ENCODE measurements at places on chromosomes 4 and X. TPM values are rescaled to one million over a fixed set of nuclear protein-coding genes. Genes with fewer than 3 reads are reported as not detected.

- DNase-seq = no peak
- H3K4me1 ChIP-seq = no peaks in the 10 kb centered on the region
- H3K4me3 ChIP-seq = no peak overlapping the region
Observed at GRCh38 chrX:129743821-129744220, 5.0 kb downstream of the XPNPEP2 start.

CLNK gene
- not detected for total RNA-seq

DNA sequence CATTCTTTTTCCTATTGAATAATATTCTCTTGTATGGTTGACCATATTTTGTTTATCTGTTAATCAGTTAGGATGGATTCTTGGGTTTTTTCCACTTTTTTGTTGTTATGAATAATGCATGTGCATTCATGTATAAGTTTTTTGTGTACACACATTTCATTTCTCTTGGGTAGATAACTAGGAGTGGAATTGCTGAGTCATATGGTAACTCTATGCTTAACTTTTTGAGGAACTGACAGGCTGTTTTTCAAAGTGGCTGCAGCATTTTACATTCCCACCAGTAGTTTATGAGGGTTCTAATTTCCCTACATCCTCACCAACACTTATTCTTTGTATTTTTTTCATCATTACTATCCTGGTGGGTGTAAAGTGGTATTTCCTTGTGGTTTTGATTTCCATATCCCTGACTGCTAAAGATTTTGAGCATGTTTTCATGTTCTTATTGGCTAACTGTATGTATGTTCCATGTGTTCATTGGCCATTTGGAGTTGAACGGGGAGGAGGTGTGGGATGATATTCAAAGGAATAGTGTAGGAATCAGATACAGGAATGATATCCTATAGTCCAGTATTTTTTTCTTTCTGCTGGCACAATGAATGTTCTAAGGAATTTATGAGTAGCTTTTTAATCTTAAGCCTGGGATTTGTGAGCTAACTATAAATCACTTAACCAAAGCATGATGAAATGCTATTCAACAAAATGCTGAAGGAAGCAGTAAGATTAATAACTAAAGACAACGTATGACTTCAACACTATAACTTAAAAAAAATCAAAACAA is 114.3 kb downstream of the AMELX start:
- no peaks in the 10 kb centered on the region for H3K27me3 ChIP-seq
- no peak overlapping the region for H3K27ac ChIP-seq
- H3K4me3 ChIP-seq = no peak overlapping the region
- H3K36me3 ChIP-seq = no peaks in the 10 kb centered on the region

GRCh38 chr4:61397174-61397573 is 197.0 kb downstream of the ADGRL3 start:
- DNase-seq = no peak
- no peaks in the 10 kb centered on the region for H3K27me3 ChIP-seq
- no peak overlapping the region for H3K4me3 ChIP-seq
- H3K27ac ChIP-seq = no peak overlapping the region

NDNF gene
- 10.3 TPM for total RNA-seq

DNA sequence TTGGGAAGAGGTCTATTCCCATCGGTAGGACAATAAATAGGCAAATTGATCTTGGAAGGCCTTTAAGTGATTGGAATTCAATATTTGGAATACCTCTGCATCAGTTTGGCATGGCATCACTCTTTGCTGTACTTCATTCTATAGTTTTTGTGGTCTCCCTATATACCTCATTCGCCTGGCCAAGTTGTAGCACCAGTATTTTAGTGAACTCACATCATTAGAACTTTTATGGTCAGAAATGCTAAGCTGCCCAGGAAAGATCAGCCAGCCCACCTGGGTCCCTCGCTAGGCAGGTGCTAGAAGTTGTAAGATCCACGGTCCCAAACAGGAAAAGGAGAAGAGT is 40.3 kb downstream of the ZCCHC13 start:
- no peaks in the 10 kb centered on the region for H3K4me1 ChIP-seq
- no peak overlapping the region for H3K27ac ChIP-seq
- H3K4me3 ChIP-seq = no peak overlapping the region
- H3K27me3 ChIP-seq = no peaks in the 10 kb centered on the region
- DNase-seq = no peak
